ENCODE measurements at places on chromosomes 6 and 20. TPM values are rescaled to one million over a fixed set of nuclear protein-coding genes. Genes with fewer than 3 reads are reported as not detected.

Gene TPMT
- 20.8 TPM for total RNA-seq

Gene CRISP3
- not detected for total RNA-seq

Gene BTN3A1
- 9.2 TPM for total RNA-seq

Gene FAM184A
- 0.26 TPM for total RNA-seq

Gene CAP2
- total RNA-seq, result 15.8 TPM

Gene MYL9
- total RNA-seq, result 2.0 TPM

Gene GLP1R
- total RNA-seq, result not detected

Gene LZTS3
- 3.2 TPM for total RNA-seq

Gene CDSN
- total RNA-seq, result not detected

Gene HMGA1
- 415 TPM for total RNA-seq

Gene ASIP
- not detected for total RNA-seq

Gene DPPA5
- not detected for total RNA-seq

Gene OR2H1
- total RNA-seq, result not detected

Gene HTR1E
- total RNA-seq, result not detected

Gene ALDH5A1
- total RNA-seq, result 0.53 TPM
